ENCODE measurements at places on chromosomes 2 and 18.

DNA sequence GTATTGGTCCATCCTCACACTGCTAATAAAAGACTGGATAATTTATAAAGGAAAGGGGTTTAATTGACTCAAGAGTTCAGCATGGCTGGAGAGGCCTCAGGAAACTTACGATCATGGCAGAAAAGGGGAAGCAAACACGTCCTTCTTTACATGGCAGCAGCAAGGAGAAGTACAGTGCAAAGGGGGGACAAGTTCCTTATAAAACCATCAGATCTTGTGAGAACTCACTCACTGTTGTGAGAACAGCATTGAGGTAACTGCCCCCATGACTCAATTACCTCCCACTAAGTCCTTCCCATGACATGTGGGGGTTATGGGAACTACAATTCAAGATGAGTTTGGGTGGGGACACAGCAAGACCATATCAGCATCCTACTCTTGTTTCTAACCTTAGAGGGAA is 37.0 kb downstream of the SP100 start:
- no peak for DNase-seq

- DNase-seq, result no peak
These were observed 106.9 kb upstream of the MSTN start for GRCh38 chr2:190169221-190170072.

GRCh38 chr2:15745907-15746702 is 154.4 kb downstream of the DDX1 start:
- no peak for DNase-seq

GRCh38 chr2:104049981-104050380 is 803.9 kb upstream of the POU3F3 start:
- no peak for DNase-seq

GRCh38 chr2:47016172-47016913 is 100.7 kb upstream of the MCFD2 start:
- DNase-seq, result no peak

- DNase-seq, result no peak
These were observed 10.4 kb upstream of the GALNT1 start for GRCh38 chr18:35571138-35571537.

DNA sequence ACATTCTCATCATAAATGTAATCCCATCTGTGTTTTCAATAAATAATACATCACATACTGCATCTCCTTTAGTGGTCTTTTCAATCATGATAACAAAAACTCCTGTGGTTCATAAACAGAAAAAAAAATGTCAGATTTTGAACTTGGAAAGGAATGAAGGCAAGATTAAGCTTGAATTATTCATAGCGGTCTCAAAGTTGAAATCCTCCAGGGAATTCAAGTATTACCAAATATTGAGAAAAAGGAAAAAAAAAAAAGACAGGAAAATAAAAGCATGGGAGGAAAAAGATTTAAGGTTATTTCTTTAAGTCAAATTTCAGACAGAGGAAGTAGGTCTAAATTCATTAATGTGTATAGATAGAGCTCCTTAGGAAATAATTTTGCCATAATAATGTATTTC is 92.1 kb downstream of the COLEC12 start:
- DNase-seq, result no peak

DNA sequence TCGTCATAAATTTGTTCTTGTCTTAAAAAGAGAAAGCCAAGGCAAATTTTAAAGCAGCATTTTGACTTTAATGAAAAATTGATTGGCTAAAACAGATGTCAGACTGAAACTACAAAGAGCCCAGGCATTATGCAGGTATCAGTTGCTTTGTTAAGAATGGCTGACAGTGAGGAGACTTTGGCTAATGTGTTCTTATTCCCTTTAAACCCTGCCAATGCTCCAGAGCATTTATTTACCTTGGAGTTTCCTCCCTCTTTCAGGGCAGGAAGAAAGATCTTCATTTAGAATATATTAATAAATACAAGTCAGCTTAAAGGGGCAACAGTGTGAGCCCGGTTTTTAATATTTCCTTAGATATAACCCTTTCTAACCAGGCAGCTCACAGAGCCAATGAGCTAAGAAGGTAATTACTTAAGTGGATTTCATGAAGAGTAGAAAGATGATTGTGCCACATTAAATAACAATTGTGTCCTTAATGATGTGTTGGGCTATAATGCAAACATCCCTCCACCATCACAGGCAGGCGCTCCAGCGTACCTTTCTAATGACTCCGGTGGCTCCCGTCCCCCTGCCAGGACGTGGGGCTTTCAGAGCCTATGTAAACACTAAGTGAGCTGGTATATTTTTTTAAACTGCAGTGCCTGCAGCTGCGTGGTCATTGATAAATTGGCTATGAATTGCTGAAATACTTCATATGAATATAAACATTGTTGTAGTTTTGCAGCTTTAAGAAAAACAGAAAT is 349.4 kb upstream of the POU3F3 start:
- no peak for DNase-seq

- no peak for DNase-seq
These were observed 21.5 kb upstream of the NABP1 start for GRCh38 chr2:191656391-191656790.

DNA sequence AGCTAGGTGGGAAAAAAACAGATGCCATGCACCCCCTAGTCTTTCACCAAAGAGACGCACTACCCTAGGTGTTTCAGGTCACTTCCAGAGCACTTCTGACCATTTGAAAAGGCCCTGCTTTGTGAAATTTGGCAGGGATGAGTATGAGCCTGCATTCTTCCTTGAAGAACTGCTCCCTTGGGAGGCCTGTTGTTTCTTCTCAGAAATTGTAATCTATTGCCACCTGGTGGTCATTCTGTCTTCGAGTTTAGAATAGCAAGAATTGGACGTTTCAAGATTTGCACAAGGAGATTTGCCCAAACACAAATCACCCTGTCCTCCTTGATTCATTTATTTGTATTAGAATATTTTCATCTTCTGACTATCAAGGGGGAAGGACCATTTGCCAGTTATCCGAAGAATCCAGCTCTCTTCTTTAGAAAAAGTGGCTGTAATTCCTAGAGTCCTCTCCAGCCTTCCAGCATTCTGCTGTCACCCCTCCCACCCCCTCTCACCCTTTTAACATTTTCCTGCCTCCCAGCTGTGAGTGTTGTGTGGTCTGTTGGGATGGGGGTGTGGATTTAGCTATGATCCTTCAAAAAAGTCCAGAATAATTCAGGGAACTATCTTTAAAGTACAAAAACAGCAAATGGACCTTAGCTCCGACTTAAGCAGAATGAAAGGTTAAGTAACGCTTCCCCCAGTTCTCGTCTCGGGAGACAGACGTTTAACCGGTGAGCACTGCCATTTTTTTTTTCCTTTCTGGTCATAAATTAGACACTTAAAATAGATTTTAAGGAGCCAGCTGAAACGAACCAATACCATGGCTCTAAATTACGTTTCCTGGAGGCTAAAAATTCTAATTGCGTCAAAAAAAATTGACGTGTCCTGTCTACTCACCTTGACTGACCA is 3.7 kb upstream of the GAD1 start:
- DNase-seq, result no peak

DNA sequence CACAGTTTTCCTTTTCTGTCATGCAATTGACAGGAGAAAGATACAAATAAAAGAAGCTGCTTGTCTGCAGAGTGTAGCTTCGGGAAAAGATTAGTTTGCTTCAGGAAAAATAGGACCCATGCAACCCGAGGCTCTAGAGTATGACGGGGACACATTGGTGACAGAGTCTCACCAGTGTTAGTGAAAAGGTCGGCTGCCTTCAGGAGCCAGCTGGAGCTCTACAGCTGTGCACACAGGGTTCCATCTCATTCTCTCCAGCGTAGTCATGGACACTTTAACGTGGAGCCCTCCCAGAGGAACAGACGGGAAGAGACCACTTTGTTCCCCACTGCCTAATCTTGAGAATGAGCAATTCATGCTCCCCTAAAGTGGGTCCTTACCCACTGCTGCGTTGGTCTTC is 42.9 kb downstream of the FECH start:
- no peak for DNase-seq

- no peak for DNase-seq
These were observed 35.8 kb downstream of the ANXA4 start for GRCh38 chr2:69777786-69778105.

DNA sequence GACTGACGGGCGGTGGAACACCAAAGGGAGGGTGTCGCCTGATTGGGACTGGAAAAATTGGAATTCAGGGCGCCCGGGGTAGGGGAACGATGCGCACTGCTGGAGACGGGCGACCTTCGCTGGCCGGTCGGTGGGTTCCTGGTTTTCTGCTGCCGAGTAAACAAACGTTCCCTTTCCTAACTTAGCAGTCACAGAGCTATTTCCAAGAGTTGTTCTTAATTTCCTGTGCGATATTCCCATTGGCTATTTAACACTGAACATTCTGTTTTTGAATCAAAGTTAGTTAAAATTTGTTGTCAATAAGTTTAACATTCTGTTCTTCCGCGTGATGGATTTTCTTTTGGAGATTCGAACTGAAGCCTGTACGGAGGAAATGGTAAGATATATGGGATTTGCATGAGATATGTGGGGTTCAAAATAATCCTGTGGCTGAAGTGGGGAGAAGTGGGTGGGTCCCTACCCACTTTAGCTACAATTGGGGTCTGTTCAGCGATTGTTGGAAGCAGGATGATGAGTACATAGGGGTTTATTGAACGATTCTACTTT is 862 bp downstream of the C18orf54 start:
- no peak for DNase-seq

DNA sequence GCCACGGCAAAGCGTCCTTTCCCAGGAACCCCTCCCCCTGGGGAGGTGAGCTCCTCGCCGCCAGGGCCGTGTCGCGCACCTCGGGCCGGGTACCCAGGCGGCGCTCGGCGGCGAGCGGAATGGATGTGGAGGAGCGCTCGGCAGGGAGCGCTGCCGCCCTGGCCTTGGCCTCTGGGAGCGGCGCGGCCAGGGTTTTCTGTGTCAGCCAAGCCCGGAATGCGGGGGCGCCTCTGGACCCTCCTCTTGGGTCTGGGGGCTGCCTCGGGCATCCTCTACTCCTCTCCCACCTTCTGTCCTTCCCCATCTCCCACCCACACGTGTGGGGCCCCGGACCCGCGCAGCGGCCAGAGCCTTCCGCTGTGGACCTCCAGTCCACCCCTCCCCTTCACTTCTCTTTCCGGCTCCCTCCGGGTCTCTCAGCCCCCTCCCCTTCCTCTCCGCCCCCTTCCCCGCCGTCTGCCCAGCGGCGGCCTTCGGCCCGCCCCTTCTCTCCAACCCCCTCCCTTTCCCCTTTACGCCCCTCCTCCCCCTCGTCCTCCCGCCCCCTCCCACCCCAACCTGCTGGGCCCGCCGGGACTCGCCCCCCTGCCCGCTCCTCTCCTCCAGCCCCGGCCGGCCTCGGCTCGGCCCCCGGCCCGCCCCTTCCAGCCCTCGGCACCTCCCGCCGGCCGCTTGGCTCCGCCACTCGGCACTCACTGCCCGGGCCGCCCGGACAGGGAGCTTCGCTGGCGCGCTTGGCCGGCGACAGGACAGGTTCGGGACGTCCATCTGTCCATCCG is at the start of gene MERTK:
MERTK (plus strand) TSS at position 684 of the 779 bp plus-strand sequence. CDS start 129 bp downstream, outside the sequence.
- peak; percentile 92 for DNase-seq

GRCh38 chr2:71277147-71277475 is 50.2 kb upstream of the PAIP2B start:
- no peak for DNase-seq

DNA sequence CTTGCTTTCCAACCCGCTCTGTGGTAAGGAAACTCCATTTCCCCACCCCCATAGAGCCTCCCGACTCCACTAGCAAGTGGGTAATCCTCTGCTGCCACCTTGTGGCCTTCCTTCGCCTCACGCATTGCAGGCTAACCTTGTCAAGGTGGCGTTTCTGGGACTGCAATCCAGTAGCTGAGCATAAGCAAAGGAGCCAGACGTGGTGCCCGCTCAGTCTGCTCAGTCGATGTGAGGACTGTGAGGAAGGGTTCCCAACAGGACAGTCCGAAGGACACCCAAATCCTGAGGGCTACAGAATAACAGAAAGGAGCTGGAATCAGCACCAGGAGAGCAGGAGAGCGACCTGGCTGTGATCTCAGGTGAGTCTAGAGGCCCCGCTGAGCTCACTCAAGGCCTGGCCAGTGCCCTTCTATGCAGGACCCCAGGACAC is 144.2 kb downstream of the SUCLG1 start:
- DNase-seq, result no peak

DNA sequence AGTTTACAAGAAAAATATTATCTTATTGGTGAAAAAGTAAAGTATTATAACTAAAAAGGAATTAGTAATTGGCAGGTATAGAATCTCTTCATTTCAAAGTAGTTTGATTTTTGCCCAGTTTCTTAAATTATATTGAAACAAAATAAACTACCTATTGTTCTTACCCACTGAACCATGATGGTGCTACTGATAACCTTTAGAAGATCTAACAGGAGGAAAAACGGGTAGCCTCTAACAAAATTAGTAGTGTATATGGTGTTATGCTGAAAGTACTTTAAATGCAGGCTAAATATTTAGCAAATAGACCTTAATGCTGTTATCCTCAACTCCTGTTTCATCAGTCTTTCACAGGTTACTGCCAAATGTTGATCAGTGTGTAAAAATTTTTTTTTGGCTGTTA is 19.1 kb downstream of the MRPS9 start:
- DNase-seq, result no peak

GRCh38 chr2:70785137-70785911 is 5.1 kb downstream of the FIGLA start:
- DNase-seq, result no peak

DNA sequence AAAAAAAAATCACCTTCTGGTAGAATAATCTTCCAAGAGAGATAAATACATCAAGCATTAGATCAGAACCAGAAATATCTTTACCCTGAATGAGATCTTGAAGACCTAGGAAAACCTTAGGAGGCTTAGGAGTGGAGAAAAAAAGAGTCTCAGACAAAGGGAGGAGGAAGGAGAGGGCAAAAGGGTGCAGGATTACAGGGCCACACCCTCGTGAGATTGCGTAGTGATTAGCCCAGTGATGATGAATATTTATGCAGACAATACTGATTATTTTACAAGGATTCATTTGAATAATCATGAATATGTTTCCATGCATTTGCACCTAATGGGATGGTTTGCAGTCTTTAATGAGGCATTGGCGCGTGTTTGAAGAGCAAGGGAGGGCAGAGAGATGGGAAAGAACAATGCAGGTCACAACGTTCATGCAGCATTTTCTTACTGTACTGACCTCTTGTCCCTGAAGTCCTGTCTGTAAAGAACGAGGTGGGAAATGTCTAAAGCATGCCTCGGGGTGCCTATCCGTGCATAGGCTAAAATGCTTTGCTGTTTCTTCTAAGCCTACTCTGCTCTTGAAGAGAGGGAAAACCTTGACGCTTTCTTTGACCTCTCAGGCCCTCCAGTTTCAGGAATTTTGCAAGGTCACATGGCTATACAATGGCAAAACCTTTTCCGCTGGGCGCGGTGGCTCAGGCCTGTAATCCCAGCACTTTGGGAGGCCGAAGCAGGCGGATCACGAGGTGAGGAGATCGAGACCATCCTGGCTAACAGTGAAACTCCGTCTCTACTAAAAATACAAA is 18.6 kb upstream of the ZNF532 start:
- DNase-seq, result no peak

- no peak for DNase-seq
These were observed 14.6 kb downstream of the UGP2 start for GRCh38 chr2:63856303-63856603.

Measured in suprapubic skin (tissue), 4 donors.